Activated naive CD8-positive, alpha-beta T cell treated with anti-CD3 and anti-CD28 coated beads, Interleukin-2, amount 50 U/mL, for 24 hours (primary cell): ENCODE measurements at places on chromosomes 12 and 14.
A peak's percentile ranks its signal among the peaks of the same experiment; 100 is the strongest.

- H3K27me3 ChIP-seq, result no peaks in the 10 kb centered on the region
- DNase-seq, result no peak
- H3K27ac ChIP-seq, result peak overlapping the region; percentile 87
- H3K4me3 ChIP-seq, result peak overlapping the region; percentile 43
Measured at GRCh38 chr14:70887207-70887681, 20.0 kb upstream of the PCNX1 start.

GRCh38 chr12:126791122-126791521, 1475.8 kb upstream of the TMEM132C start:
- DNase-seq, result no peak
- H3K27me3 ChIP-seq, result no peaks in the 10 kb centered on the region
- no peak overlapping the region for H3K27ac ChIP-seq
- H3K36me3 ChIP-seq, result no peaks in the 10 kb centered on the region

GRCh38 chr12:98935847-98936246, 290.8 kb downstream of the APAF1 start:
- H3K27me3 ChIP-seq, result peaks cover 17% of the 10 kb centered on the region
- H3K36me3 ChIP-seq, result no peaks in the 10 kb centered on the region
- DNase-seq, result no peak
- H3K4me3 ChIP-seq, result no peak overlapping the region
- no peaks in the 10 kb centered on the region for H3K4me1 ChIP-seq
- H3K27ac ChIP-seq, result no peak overlapping the region

- no peaks in the 10 kb centered on the region for H3K27me3 ChIP-seq
- peaks cover 82% of the 10 kb centered on the region for H3K4me1 ChIP-seq
- no peaks in the 10 kb centered on the region for H3K36me3 ChIP-seq
- H3K4me3 ChIP-seq, result peak overlapping the region; percentile 13
Measured at GRCh38 chr12:92466391-92467305, 236.1 kb upstream of the PLEKHG7 start.

DNA sequence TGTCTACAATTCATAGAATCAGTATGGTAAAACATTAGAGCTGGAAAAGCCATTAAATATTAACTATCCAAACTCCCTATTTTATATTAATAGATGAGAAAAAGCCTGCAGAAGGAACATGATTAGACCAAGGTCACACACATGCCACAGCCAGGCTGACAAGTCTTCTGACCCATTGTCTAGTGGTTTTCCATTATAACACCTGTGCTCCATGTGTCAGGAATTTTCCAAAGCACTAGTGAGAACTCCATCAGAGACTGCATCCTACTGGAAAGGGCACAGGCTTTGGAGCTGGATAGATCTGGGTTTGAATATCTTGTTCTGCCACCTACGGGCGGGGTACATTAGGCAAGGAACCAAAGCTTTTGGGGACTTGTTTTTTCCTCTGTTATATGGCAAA, 325.5 kb downstream of the RAD51B start:
- no peaks in the 10 kb centered on the region for H3K27me3 ChIP-seq
- no peak overlapping the region for H3K4me3 ChIP-seq
- peaks cover 2% of the 10 kb centered on the region for H3K36me3 ChIP-seq
- DNase-seq, result no peak
- H3K27ac ChIP-seq, result no peak overlapping the region

GRCh38 chr12:10779103-10779502, 23.3 kb downstream of the TAS2R7 start:
- no peaks in the 10 kb centered on the region for H3K36me3 ChIP-seq
- no peak overlapping the region for H3K27ac ChIP-seq
- no peaks in the 10 kb centered on the region for H3K27me3 ChIP-seq
- DNase-seq, result no peak

- no peak overlapping the region for H3K4me3 ChIP-seq
- no peak overlapping the region for H3K27ac ChIP-seq
- H3K27me3 ChIP-seq, result no peaks in the 10 kb centered on the region
- no peaks in the 10 kb centered on the region for H3K36me3 ChIP-seq
- H3K4me1 ChIP-seq, result no peaks in the 10 kb centered on the region
Measured at GRCh38 chr12:40775661-40776060, 83.4 kb downstream of the CNTN1 start.

- no peak overlapping the region for H3K27ac ChIP-seq
- no peak for DNase-seq
- H3K4me1 ChIP-seq, result no peaks in the 10 kb centered on the region
Measured at GRCh38 chr14:96903444-96904023, 106.4 kb downstream of the VRK1 start.

GRCh38 chr14:102571478-102572042, 20.9 kb upstream of the RCOR1 start:
- peaks cover 21% of the 10 kb centered on the region for H3K4me1 ChIP-seq
- no peak for DNase-seq
- H3K36me3 ChIP-seq, result no peaks in the 10 kb centered on the region
- no peak overlapping the region for H3K27ac ChIP-seq
- no peaks in the 10 kb centered on the region for H3K27me3 ChIP-seq

DNA sequence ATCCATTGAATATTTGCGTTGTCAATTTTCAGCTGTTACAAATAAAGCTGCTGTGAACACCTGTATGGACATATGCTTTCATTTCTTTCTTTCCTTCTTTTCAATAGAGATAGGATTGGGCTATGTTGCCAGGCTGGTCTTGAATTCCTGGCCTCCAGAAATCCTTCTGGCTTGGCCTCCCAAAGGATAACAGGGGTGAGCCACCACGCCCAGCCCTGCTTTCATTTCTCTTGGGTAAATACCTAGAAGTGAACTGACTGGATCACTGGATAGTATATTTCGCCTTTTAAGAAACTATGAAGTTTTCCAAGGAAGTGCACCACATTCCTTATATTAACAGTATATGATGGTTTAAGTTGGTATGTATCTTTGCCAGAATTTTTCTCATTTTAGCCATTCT, 32.3 kb upstream of the EAPP start:
- peaks cover 2% of the 10 kb centered on the region for H3K4me1 ChIP-seq
- H3K27me3 ChIP-seq, result no peaks in the 10 kb centered on the region
- H3K36me3 ChIP-seq, result peaks cover 24% of the 10 kb centered on the region
- H3K27ac ChIP-seq, result no peak overlapping the region
- DNase-seq, result no peak

DNA sequence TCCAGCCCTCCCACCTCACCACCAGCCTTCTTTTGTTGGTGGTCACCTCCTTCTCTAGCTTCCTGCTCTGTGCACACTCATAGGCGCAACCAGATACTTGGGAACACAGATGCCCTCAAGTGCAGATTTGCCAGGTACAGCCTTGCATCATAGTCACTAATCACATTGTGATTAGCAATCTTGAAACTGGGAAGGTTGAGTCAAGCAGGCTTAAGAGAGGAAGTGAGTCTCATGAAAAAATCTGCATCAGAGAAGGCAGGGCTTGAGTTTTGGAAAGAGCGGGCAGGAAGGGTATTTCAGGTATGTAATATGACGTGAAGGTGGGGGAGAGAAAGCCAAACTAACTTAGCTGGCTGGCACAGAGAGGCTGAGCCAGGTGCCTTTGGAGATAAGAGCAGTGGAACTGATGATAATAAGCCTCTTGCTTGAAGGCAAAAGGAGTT, 2.7 kb upstream of the RABGGTA start:
- H3K27me3 ChIP-seq, result no peaks in the 10 kb centered on the region
- peak overlapping the region; percentile 82 for H3K27ac ChIP-seq
- H3K4me1 ChIP-seq, result peaks cover 70% of the 10 kb centered on the region
- H3K4me3 ChIP-seq, result peak overlapping the region; percentile 41
- H3K36me3 ChIP-seq, result peaks cover 6% of the 10 kb centered on the region

GRCh38 chr14:34453226-34453625, 8.8 kb downstream of the SPTSSA start:
- no peak for DNase-seq
- no peak overlapping the region for H3K27ac ChIP-seq
- no peaks in the 10 kb centered on the region for H3K4me1 ChIP-seq
- no peaks in the 10 kb centered on the region for H3K27me3 ChIP-seq
- H3K4me3 ChIP-seq, result no peak overlapping the region

GRCh38 chr12:9708853-9709252, 24.0 kb downstream of the CLECL1 start:
- H3K27ac ChIP-seq, result peak overlapping the region; percentile 88
- peaks cover 16% of the 10 kb centered on the region for H3K36me3 ChIP-seq
- no peaks in the 10 kb centered on the region for H3K27me3 ChIP-seq
- no peak for DNase-seq
- no peak overlapping the region for H3K4me3 ChIP-seq
